ENCODE measurements at places on chromosomes 5 and 9.

DNA sequence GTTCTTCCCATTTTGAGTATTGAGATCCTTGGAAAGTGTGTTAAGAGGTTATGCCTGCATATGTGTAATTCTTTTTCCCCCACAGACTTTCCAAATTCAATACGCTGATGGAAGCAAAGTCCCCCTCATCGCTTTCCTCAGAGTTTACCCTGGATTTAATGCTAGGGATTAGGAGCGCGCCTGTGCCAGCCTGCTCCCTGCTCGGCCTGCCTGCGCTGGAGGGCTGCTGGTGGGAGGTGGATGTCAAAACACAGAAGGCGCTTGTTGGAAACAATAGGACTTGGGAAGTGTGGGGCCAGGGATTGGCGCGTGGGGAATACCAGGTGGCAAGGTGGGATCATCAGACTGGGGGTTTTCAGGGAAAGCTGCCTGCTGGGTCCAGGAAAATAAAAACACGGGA is 39.8 kb upstream of the PTCH1 start:
- no peak for DNase-seq

DNA sequence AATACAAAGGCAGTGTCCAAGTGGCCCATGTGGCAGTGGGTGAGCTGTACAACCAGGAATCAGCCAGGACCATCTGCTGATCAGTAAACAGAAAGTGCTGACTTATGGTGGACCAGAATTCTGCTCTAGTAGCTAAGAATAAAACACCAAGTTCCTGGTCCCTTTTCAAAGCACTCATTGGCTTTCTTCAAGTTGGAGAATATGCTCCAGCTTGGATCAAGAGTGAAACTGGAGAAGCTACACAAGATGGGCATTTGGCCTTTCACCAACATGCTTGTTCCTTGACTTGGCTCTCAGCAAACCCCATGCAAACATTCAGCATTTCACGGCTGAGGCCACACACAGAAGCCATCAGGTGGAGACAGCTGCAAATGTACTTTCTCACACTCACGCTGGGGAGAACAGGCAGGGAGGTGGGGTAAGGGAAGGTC is 32.1 kb downstream of the MARCHF3 start:
- peak; percentile 18 for DNase-seq

DNA sequence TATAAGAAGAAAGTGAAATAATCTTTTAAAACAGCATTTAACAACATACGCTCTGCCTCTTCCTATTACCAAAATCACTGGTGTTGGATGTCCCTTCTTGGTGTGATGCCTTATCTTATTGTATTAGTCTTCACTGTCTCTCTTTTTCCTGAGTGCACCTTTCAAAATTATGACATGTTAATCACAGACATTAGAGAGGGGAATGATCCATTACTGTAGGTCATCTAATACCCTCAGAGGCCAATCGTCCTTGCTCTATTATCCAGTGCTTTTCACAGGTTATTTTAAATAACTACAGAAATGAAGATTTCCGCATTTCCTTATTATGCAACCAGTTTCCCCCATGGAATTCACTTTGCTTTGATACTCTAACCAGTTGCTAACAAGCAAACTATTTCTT is 1292.7 kb downstream of the MAT2B start:
- no peak for DNase-seq

DNA sequence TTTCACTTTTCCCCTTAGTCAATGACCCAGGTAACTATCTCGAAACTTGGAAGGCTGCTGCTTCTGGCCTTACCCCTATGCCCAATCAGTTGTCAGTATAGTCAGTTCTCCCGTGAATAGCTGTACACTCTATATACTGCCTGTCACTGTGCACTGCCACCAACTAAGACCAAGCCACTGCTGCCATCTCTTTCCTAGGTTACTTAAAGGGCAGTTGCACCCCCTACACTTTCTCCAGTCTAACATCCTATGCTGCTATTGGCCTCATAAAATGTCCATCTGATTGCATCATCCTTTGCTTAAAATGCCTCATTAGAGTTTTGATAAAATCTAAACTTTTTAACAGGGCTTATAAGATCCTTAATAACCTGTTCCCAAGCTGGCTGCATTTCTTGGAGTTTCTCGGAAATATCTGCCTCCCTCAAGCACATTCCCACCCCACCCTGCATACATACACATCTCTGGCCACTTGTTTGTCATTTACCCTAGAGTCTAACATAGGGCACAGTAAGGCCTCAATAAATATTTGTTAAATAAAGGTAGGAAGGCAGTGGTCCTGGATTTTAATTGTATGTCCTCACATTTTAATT is 32.8 kb upstream of the TNFAIP8 start:
- DNase-seq: no peak

GRCh38 chr9:76292658-76293057 is 101.6 kb downstream of the RFK start:
- DNase-seq: no peak

DNA sequence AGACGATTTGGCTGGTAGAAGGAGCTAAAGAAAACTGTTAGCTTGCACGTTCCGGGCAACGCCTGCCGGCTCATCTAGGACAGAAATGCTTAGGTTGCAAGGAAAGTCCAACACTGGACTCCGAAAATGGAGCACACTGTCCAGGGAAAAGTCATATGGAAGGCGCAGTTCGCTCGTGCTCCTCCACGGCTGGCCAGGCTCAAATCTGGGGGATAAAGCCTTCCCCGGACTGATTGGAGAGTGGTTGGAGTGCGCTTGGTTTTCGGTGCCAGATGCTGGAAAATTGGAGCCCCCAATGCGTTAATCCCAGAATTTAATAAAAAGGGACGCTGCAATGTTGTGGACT is 955 bp downstream of the CDH6 start:
- DNase-seq: no peak

DNA sequence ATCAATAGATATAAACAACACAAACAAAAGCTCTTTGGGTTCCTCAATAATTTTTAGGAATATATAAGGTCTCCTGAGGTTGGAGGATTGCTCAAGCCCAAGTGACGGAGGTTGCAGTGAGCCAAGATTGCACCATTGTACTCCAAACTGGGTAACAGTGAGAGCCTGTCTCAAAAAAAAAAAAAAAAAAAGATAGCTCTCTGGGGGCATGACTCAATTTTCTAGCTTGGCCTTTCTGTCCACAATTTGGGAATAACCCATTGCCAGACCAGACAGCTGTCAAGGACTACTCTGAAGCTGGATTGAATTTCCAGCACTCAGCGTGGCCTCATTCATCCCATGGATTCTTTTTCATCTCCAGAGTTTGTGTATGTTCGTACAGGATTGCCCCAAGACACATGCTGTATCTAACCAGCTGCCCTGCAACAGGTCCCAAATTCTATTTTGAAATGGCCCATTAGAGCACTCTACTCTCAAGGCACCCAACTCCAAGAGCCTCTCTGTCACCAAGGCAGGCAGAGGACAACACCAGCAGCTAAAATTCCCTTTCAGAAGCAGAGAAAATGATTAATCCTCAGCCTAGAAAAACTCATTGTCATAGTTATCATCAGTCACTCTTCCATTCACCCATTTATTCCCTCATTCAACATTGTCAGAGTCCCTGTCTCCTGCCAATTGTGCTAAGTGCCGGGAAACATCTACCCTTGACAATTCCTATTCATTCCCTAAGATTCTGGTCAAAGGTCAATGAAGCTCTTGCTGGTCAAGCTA is 8.7 kb downstream of the FAM193B start:
- no peak for DNase-seq

DNA sequence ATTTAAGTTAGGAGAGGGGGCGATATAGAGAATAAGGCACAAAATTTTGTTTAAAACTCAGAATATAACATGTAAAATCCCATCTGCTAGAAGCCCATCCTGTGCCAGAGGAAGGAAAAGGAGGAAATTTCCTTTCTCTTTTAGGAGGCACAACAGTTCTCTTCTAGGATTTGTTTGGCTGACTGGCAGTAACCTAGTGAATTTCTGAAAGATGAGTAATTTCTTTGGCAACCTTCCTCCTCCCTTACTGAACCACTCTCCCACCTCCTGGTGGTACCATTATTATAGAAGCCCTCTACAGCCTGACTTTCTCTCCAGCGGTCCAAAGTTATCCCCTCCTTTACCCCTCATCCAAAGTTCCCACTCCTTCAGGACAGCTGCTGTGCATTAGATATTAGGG is 18.3 kb downstream of the MOCS2 start:
- DNase-seq: no peak

DNA sequence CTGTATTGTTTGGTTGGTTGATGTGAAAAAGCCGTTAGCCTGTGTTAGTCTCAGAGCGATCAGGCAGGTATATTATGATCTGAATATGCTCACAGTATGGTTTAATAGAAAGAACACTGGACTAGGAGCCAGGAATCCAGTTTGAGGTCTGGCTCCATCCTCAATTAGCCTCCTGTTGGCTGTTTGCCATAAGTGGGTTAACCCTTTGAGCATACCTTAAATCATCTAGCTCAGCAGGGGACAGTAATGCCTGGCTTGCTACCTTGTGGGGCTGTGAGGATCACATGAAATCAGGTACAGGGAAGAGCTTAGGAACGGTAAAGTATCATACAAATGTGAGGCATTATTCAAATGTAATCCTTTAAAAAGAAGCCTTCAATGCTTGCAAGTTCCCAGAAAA is 104.7 kb downstream of the CMYA5 start:
- DNase-seq: no peak

- no peak for DNase-seq
These were observed 88.6 kb upstream of the GAS1 start for GRCh38 chr9:87035879-87036278.

DNA sequence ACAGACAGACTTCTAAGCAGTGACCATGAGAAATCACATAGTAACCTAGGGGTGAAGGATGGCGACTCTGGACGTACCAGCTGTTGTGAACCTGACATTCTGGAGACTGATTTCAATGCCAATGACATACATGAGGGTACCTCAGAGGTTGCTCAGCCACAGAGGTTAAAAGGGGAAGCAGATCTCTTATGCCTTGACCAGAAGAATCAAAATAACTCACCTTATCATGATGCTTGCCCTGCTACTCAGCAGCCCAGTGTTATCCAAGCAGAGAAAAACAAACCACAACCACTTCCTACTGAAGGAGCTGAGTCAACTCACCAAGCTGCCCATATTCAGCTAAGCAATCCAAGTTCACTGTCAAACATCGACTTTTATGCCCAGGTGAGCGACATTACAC is 38.0 kb upstream of the CCDC152 start:
- no peak for DNase-seq

GRCh38 chr5:133460172-133460758 is 152.1 kb downstream of the FSTL4 start:
- DNase-seq: no peak

DNA sequence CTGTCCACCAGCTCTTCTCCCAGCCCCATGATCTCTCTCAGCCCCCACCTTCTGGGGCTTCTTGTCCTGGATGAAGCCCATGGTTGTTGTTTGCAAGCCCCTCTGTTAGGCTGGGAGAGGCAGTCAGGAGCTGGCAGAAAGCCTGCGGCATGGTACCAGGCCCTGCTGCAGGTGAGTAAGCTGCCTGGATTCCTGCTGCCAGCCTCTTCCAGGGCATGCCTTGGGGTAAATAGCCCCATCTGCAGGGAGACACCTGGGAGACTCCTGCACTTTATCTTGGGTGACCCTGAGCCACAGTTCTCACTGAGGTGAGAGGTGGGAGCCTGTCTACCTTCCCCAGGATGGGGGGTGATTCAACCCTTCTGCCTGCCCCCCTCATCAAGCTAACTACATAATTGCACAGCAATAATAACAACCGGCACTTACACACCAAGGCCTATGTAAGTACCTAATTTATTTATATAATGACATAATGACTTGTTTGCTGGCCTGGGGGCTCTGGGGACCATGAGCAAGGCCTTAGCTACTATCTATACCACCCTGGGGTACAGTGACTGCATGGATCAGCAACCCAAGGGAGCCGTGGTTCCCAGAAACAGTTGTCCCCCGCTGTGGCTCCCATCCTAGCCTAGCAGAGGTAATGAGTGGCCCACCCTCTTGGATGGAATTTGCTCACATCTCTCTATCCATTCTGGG is 116.0 kb downstream of the PSD2 start:
- DNase-seq: no peak

GRCh38 chr5:170497311-170498038 is 6.3 kb upstream of the KCNIP1 start:
- DNase-seq: no peak

GRCh38 chr5:56815658-56816545 is 553 bp downstream of the MAP3K1 start:
- peak; percentile 56 for DNase-seq

GRCh38 chr9:135309763-135310125 is 169.8 kb upstream of the PPP1R26 start:
- DNase-seq: no peak

GRCh38 chr9:97529363-97530076 is 28.1 kb downstream of the TMOD1 start:
- DNase-seq: no peak

- no peak for DNase-seq
These were observed 1093.6 kb downstream of the CDH9 start for GRCh38 chr5:25944786-25945185.

- no peak for DNase-seq
These were observed 65.0 kb downstream of the FGF18 start for GRCh38 chr5:171484460-171484899.

GRCh38 chr5:123659011-123659410 is 147.0 kb downstream of the CSNK1G3 start:
- no peak for DNase-seq

DNA sequence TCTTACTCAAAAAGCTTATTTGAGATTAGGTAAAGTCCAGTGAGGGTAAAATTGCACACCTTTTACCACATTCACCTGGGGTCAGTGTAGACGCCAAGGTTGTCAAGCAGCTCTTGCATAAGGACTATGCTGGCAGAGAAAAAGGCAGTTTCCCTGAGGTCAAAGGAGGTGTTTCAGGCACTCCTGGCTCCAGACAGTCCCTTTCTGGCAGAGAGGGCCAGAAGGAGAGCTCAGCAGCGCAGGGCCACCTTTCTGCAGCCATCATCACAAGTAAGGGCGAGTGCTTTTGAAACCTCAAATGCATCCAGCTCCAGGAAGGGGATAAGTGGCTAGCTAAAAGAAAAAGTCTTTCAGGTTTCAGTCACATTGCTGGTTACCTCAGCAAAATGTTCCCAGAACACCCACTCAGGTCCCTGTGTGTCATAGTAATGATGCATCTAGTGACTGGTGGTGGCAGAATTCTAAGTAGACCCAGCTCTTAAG is 16.7 kb upstream of the IL13 start:
- no peak for DNase-seq

- DNase-seq: no peak
These were observed 56.8 kb downstream of the FEM1C start for GRCh38 chr5:115487756-115488155.

GRCh38 chr5:168156170-168156569 is 135.3 kb upstream of the WWC1 start:
- no peak for DNase-seq

DNA sequence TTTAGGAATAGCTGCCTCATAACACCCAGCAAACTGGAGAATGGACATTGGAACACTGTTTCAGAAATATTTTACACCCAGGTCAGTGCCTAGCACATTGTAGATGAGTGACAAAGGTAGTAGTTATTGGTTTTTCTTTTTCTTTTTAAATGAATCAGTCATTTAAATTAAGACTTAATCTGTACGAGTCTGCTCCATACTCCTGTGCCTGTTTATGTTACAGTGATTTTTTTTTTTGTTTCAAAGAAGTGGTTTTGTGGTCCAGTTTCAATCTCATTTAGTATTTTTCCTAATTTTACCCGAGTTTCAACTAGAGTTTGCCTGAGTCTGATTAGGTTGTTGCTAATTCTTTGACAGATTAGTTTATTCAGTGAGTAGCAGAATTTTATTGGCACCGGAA is 16.2 kb downstream of the LMNB1 start:
- no peak for DNase-seq

- no peak for DNase-seq
These were observed 41.3 kb downstream of the ZNF366 start for GRCh38 chr5:72465601-72466563.
